Heart left ventricle (tissue), 16 donors: ENCODE measurements at places on chromosomes 1 and 21. TPM values are rescaled to one million over a fixed set of nuclear protein-coding genes. Genes with fewer than 3 reads are reported as not detected.

The OR2G6 gene
- not detected for polyA plus RNA-seq

GRCh38 chr21:46368533-46369285, 44.8 kb downstream of the PCNT start:
- DNase-seq, result no peak

GRCh38 chr1:248855580-248855979, 3.3 kb downstream of the ZNF692 start:
- DNase-seq, result no peak

DNA sequence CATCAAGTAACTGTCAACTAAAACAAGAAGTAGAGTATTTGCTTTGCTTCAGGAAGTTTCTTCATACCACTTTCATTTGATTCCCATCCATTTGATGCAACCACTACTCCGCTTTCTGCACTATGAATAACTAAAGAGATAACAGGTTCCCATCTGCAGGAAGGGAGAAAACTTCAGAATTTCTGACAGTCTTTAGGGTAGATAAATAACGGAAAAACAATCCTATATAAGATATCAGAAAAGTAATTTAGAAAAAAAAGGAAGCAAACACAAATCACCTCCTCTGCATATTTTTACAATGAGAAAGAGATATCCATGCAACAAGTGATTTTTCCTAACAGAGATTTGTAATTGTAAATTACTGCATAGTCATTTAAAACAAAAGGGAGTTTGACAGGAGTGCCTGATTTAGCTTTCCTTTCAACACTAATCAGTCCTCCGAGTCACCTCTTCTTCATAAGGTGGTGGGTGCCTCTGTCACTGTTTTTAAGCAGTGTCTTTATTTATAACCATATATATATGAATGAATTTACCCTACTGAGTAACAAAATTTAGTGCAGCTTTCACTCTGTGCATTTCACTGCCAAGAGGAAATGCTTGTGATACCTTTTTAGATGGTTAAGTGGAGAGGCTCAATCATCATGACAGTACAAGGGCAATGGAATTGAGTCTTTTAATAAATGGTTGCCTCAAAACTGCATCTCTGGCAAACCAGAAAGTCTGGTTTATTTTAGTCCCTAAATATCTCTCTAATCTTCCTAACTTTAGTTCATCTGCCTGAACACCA, 1920.4 kb downstream of the MRPL39 start:
- DNase-seq, result no peak

GRCh38 chr1:225973158-225973557, 26.0 kb downstream of the SDE2 start:
- no peak for DNase-seq

DNA sequence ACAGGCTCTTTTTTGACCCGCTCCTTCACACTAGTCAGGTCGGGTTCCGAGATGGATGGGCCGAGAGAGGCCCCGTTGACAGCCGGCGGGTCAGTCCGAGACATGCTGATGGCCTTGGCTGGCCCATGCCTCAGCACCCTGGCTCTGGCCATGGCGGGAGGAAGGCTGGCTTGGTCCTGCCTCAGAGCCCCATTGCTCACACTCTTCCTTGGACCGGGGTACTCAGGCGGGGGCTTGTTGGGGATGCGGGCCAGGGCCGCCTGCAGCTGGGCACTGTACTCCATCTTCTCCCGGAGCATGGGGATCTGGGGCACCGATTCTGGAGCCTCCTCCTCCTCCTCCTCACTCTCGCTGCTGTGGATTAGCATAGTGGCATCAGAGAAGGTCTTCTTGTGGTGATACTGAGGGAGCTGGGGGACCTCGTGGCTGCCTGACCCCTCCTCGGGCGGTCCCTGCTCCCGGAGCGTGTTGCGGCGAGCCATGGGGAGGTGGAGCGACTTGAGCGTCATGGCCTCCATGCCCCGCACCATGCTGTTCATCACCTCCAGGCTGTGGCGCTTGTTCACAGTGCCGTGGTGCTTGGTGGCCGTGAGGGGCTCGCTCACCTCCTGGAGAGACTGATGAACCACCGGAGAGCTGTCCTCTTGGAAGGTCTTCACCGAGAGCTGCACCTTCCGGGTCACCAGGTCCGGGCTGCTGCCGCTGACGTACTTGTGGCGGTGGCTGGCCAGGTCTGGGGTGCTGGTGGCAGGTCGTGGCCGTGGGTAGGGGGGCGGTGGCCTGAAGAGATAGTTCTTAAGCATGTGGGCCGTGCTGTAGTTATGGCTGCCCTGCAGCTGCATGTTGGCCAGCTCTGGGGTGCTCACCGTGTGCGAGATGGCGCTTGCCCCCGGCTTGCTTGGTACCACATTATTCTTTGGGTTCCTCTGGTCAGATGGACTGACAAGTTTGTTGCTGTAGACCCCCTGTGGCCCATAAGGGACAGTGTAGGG, 102.7 kb downstream of the SMYD2 start:
- DNase-seq, result no peak

GRCh38 chr1:22971611-22972405, 858 bp downstream of the LACTBL1 start:
- no peak for DNase-seq
